M059J (cell line): ENCODE measurements at places on chromosomes 6 and 20.

DNA sequence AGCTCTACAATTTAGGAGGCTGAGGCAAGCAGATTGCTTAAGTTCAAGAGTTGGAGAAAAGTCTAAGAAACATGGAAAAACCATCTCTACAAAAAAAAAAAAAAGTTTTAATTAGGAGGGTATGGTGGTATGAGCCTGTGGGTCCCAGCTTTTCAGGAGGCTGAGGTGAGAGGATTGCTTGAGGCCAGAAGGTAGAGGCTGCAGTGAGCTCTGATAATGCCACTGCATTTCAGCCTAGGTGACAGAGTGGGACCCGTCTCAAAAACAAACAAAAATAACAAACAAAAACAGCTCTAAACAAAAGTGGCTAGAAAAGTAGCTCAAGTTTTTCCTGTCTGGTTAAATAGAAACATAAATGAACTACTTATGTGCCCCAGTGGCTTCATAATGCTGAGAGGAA, 2133.6 kb upstream of the DEFB115 start:
- no peak for DNase-seq

DNA sequence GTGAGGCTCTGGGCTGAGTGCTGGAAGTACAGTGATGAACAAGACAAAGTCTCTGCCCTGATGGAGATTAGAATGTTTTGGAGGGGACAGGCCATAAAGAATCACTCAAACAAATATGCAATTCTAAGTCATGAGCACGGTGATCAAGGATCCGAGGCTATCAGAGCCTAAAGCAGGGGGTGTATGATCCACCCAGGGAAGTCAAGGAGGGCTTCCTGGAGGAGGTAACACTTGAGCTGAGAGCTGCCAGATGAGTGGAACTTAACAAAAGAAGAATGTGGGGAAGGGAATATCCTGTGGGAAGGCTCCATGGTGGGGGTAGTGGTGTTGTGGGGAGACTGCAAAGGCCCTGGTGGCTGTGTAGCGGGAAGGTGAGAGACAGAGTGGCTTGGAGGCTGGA, 12.2 kb downstream of the BPIFB4 start:
- DNase-seq: no peak

- peak; percentile 90 for DNase-seq
Observed at GRCh38 chr6:156949376-156949775, 172.2 kb downstream of the ARID1B start.

DNA sequence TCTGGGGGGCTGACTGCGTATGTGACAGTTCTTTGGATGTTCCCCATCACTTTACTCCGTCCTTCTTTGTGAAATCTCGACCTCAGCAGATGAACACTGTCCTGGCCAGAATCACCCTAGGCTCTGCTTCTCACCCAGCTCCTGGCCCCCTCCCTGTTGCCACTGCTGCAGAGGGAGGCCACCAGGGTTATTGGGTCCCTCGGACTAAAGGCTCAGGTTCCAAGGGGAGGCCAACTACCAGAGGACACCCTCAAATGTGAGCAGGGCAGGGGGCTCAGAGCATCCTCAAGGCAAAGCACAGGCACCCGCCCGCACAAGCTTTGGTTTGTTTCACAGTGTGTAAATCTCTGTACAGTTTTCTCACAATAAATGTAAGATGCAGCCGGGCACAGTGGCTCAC, 269.9 kb downstream of the UST start:
- DNase-seq: no peak

- DNase-seq: peak; percentile 88
Observed at GRCh38 chr6:112235956-112236355, 18.4 kb downstream of the LAMA4 start.

DNA sequence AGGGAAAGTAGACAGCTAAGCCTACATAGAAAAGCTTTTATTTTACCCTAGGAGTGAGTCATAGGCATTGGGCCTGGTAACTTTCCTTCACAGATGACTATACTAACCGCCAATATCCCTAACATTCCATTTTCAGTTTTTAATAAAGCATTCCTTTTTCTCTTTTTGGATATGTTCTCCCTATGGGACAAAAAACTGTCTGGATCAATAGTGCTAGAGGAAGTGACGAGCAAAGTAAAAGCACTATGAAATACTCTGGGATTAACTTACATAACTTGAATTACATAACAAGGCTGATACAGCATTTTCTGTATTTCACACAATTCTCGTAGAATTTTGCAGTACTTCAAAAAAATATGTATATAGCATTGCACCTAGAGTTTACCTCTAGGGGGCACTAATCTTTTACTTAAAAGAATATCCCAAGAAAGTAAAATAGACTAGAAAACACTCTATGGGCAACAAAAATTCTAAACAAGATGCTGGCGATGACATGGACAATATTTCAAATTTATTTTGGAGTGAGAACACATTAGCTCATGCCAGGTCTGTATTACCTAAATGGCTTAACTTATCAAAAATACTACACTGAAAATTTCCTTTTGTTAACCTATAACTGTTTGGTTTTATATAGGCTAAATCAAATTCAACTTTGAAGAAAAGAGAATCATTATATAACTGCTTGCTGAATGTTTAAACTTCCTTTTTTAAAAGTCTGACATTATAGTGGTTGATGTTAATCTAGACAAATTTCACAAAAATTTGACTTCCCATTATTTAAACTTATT, 66.3 kb upstream of the DST start:
- peak; percentile 83 for DNase-seq

GRCh38 chr6:152263582-152263981, 373.6 kb downstream of the SYNE1 start:
- DNase-seq: no peak

DNA sequence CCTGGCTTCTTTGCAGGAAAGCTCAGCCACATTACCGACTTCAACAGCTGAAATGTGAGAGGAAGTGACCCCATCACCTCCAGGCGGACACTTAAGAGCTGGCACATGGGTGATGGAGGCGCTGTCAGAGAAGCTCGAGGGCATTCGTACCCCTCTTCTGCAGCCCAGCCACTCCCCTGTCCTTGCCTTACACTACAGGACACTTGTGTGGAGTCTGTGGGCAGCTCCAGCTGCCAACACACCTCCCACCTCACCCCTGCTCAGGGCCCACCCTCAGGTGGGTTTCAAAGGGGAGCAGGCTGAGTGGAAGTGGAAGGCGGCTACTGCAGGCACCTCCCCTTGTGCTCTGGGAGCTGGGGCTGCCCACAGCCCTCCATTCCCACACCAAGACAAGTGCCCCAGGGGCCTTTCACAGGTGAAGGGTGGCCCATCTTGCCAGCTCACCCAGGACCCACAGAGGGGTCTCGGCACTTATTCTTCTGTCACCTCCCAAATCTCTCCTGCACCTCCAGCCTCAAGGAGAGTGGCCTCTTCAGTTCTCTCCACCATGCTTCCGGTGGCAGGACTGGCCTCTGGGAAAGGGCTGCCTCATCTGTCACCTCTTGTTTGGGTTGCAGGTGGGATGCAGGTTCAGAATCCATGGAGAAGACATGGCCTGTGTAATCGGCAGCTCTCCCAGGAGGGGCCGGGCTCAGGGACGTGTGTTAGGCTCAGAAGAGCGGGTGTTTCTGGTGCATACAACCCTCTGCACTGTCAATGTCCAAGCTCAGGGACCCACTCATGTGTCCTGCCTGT, 49.8 kb downstream of the IRF4 start:
- no peak for DNase-seq

- DNase-seq: no peak
Observed at GRCh38 chr6:84785671-84786070, 21.3 kb upstream of the TBX18 start.

- DNase-seq: no peak
Observed at GRCh38 chr6:99296261-99296660, 53.2 kb downstream of the FAXC start.

GRCh38 chr20:56060486-56060885, 55.2 kb upstream of the CBLN4 start:
- no peak for DNase-seq

DNA sequence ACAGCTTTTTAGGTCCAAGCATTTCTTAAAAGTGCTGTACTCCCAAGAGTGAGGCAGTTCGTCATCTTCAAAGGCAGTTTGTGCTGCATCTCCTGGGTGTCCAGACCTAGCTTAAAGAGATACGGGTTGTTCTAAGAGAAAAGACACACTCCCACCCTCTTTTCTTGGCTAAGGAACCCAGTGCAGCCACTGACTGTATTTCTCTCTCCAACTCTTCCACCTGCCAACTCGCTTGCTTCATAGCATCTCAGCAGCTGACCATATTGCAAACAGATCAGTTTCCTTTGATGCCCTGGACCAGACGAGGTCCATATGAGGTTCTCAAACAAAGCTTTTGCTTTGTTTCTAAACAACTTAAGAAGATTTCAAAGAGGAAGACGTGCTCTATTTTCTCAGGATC, 101.1 kb downstream of the ISM1 start:
- DNase-seq: no peak

DNA sequence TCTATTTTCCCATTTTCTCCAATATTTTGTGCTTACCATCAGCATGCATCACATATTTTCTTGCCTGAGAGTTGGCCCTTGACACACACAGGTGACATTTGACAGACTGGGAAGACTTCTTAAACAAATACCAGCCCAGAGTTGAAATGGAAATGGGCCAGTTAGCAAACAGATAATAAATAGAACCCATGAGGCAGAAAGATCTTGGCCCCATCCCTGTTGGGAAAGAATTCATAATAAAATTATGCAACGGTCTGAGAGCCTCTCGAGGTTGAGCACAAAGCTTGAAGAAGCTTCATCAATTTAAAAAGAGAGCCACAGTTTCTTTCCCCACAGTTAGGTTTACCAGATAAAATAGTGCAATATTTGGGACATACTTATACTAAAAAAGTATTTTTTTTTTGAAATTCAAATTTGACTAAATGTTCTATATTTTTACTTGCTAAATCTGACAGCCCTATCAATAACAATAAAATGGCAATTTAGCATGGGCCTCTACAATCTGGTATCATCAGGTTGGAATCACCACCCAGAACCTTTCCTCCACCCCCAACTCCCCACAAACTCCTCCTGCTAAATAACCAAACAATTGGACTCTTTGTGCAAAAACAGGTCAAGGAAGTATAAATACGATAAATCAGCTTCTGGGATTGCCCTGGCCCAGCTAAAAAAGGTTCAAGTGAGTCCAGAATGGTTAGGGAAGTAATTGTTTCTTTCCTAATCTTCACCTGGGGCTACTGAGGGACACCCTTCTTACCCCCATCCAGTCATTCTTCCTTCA, 129.8 kb downstream of the CD164 start:
- DNase-seq: no peak

DNA sequence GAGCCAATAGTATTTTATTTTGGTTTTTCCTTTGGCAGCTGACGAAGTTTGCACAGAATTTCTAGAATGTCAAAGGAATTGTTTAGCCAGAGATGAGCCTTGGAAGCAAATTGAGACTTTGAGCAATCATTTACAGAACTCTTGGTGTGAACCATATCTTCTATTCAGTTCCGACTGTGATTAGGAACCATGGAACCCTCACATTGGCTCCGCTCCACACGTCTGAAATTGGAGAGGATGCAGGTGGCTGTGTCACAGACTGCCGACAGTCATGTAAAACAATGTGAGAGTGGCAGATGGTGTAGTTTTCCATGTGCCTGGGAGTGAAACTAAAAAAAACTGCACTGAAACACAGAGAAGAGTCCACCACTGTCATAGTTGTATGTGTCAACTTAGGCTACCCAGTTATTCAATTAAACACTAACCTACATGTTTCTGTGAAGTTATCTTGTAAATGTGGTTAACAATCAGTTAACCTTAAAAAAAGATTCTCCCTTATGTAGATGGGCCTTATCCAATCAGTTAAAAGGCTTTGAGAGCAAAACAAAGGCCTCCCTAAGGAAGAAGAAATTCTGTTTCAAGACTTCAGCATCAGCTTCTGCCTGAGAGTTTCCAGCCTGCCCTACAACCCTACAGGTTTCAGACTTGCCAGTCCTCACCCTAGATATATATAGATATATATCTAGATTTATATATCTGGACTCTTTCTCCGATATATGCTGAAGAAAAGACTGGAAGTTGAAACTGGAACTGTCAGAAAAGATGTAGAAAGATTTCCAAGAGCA, 3.3 kb upstream of the HMGN4 start:
- DNase-seq: no peak

DNA sequence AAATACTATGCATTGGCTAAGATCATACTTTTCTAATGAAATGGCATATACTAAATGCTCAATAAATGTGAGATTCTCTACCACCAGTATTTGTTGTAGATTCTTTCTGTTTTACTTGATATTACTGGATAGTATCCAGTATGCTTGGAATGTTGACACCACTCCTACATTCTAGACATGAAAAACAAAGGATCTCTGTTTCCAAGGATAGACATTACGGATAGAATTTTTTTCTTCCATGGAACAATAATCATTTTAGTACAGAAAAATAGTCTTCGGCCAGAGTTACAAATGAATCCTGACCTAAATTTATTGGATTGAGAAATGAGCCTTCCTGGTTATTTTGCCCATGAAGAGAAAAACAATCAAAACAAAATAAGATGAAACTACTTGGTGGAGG, 258.2 kb upstream of the NT5E start:
- DNase-seq: no peak

GRCh38 chr20:34978092-34978744, 22.6 kb downstream of the MYH7B start:
- no peak for DNase-seq

DNA sequence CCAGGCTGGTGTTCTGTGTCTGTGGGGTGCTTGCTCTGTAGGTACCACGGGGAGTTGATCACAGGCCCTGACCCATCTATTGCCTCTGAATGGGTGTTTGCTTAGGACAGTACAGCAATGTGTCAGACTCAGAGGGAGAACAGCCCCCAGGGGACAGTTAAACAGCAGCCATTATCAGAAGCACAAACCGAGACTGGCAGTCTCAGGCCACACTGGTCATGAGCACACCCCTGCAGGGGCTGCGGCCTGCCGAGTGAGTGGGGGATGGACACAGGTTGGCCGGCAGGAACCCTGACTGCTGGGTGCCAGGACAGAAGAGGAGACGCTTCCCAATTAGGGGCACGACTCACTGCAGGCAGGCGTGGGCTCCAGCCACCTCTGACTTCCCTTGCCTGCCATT, 395.6 kb downstream of the CDH4 start:
- no peak for DNase-seq

- no peak for DNase-seq
Observed at GRCh38 chr20:59836767-59837166, 96.7 kb downstream of the SYCP2 start.

DNA sequence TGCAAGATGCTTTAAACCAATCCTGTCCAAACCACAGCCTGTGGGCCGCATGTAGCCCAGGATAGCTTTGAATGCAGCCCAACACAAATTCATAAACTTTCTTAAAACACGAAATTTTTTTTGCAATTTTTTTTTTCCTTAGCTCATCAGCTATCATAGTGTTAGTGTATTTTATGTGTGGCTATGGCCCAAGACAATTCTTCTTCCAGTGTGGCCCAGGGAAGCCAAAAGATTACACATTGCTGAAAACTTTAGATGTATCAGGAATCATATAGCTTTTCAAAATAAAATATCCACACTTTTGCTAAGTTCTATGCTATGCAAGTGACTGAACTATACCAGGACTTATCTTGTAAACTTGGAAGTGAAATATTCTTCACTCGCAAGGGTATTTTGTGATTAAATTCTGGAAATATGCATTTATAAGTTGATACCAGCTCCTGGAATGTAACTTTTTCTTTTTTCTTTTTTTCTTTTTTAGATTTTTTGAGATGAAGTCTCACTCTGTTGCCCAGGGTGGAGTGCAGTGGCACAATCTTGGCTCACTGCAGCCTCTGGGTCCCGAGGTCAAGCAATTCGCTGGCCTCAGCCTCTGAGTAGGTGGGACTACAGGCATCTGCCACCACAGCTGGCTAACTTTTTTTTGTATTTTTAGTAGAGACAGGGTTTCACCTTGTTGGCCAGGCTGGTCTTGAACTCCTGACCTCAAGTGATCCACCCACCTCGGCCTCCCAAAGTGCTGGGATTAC, 49.8 kb downstream of the MTHFD1L start:
- DNase-seq: no peak
